ENCODE measurements at places on chromosomes 1 and 21. TPM values are rescaled to one million over a fixed set of nuclear protein-coding genes. Genes with fewer than 3 reads are reported as not detected.
A peak's percentile ranks its signal among the peaks of the same experiment; 100 is the strongest.

The NTNG1 gene
- 6.8 TPM for total RNA-seq

The IFI44 gene
- total RNA-seq: 7.1 TPM

The LORICRIN gene
- not detected for total RNA-seq

The MYCL gene
- 4.0 TPM for total RNA-seq

The CR1L gene
- not detected for total RNA-seq

The OLFML2B gene
- 1.4 TPM for total RNA-seq

The ERVH48-1 gene
- not detected for total RNA-seq

The RBM11 gene
- total RNA-seq: 2.1 TPM

The E2F2 gene
- total RNA-seq: 8.3 TPM

The ETNK2 gene
- total RNA-seq: 24.5 TPM

The PRUNE1 gene
- total RNA-seq: 19.4 TPM

The SLC45A1 gene
- total RNA-seq: 0.75 TPM

- DNase-seq: no peak
These were observed 2.2 kb upstream of the INAVA start for GRCh38 chr1:200892546-200892945.

- DNase-seq: no peak
These were observed 7.1 kb upstream of the RGS16 start for GRCh38 chr1:182611326-182611725.

DNA sequence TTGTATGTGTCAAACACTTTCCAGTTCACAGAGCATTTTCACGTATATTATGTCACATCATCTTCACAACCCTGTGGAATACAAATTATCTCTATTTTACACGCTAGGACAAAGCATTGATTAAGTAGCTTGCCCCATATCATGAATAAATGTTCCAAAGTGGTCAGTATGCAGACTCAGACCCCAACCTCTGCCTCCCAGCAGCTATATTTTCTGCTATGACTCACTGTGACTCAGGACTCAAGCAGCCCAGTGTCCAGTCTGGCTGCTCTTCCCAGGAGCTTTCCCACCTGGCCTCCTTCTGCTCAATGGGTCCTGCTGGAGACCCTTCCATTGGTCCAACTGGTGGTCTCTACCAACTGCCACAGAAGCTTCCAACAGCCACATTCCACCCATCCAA, 56.0 kb upstream of the RAP1A start:
- DNase-seq: peak; percentile 81

GRCh38 chr1:209172286-209172685, 411.2 kb upstream of the CAMK1G start:
- peak; percentile 77 for DNase-seq

GRCh38 chr1:115074839-115075534, 14.3 kb downstream of the TSPAN2 start:
- DNase-seq: no peak

DNA sequence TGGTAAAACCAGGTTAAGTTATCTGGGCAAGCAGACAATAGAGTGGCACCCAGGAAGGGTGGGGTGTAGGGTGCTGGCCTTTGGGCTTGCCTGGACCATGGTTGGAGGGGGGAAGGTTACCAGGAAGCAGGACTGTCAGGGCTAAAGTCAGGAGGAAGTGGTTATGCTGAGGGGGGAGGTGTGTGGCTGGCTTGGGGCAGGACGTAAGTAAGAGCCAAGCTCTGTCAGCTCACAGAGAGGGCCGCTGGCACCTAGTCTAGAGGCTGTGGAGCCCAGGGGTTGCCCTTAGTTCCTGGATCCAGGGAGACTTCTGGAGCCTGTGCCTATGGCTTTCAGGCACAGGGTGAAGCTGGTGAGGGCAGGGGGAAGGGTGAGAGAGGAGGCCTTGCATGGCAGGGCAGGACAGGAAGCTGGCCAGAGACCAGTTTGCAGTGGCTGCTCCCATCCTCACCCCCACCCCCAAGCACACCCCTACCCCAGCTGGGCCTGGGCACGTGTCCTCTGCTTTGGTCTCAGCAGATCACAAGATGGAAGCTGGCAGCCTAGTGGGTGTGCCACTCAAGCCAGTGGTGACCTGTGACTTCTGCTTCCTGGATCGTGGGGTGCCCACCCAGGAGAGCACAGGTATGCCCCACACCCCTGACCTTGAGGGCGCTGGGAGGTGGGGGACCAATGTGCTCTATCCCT, 20.5 kb upstream of the SMYD3 start:
- DNase-seq: peak; percentile 17

- no peak for DNase-seq
These were observed 310.1 kb downstream of the USH2A start for GRCh38 chr1:216113181-216113580.

DNA sequence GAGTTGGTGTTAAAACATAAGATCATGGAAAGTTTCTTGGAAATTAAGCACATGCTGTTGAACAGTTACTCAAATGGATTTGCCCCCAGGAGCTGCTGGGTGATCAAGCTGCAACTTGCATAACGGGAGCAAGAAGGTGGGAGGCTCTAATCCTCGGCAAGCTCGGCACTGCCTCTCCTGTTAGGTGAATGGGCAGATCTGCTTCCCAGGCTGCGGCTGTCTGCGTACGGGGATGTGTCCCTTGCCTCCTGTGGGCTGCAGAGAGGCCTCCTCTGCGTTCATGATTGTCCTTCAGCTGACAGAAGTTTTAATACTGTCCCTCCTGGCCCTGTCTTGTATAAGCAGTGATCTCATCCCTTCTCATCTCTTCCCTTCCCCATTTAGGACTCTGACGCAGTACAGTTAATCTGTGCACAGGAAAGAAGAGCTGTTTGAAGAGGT, 36.7 kb downstream of the ATP1A1 start:
- no peak for DNase-seq

DNA sequence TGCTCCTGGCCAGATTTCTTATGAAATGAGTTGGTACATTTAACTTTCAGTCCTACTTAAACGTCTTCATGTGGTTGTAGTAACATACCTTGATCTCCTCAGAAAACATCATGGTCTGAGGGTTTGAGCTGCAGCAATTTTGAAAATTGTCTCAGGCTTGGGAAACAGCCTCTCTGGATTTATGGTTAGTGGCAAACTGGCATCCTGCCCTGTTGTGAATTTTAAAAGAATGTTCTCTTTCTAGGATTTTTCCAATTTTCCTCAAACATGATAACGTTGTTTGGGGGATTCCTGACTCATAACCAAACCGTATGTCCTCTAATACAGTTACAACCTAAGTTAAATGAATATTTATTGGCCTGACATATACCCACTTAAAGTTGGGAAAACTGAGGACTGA, 624.4 kb downstream of the LMO4 start:
- DNase-seq: no peak

GRCh38 chr1:164673584-164674214, 114.7 kb downstream of the PBX1 start:
- DNase-seq: peak; percentile 33

DNA sequence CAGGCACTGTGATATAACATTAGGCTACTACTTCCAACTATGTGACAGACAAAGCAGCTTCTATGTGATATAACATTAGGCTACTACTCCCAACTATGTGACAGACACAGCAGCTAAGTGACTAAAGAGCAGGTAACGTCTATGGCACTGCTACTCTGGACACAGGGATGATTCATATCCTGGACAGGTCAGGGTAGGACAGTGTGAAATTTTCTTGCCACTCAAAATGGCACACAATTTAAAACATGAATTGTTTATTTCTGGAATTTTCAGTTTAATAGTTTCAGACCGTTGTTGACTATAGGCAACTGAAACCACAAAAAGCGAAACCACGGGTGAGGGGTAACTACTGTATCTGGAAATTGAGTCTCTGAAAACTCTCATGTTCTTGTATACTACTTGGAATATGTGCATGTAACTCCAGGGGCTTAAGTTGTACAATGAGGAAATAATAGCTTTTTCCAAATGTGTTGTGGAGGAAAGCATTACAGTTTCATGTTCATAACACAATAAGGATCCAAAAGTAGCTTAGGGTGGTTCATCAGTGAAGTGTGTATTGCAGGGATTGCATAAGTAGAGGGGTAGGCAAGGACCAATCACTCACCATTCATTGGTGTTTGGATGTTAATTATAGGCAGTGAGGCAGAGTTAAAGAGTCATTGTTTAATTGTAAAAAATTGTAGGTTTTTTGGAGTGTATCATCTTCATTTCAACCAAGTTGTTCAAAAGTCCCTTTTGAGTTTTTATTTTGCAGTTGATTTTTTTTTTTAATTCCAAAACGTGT, 5.3 kb downstream of the DTL start:
- peak; percentile 70 for DNase-seq

DNA sequence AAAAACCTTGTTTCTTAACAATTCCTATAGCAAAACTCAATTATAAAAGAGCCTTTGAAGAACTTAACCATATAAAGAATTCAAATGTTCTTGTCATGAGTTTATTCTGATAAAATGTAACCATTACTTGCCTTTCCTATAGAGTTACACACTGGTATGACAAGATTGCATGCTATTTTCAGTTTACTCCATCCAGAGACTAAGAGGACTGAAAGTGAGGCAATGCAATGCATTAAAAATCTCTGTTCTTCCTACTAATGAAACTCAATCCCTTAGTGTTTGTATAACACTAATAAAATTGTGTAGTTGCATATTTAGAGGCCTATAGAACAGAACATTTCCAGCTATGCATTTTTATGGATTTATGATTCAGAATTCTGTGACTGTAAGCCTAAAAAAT, 88.1 kb downstream of the COP1 start:
- peak; percentile 42 for DNase-seq

DNA sequence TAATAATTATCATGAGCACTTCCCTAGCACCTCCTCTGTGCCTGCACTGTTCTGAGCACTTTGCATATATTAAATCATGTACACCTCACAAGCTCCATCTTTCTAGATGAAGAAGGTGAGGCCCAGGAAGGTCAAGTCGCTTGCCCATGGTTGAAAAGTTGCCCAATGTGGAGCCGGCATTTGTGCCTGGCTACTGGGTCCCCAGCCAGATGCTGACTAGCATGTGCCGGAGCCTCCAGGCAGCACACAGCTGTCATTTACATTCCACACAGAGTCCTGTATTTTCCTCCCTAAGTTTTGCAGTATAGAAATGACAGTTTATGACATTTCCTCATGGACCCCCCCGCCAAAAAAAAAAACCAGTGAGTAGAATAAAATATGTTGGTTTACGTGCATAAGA, 94.3 kb downstream of the BCAR3 start:
- no peak for DNase-seq

GRCh38 chr1:202268032-202268431, 73.7 kb downstream of the UBE2T start:
- no peak for DNase-seq

DNA sequence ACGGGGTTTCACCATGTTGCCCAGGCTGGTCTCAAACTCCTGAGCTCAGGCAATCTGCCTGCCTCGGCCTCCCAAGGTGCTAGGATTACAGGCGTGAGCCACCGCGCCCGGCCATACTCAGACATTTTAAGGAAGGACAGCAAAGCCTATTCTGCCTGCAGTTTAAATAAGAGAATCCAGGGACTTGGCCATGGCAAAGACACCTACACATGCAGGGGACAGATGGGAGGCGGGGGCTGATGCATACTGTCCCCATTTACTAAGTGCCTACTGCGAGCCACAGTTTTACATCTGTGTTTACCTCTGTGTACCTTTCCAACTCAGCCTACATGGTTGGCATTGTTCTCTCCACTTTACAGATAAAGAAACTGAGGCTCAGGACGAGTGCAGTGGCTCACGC, 25.4 kb downstream of the LDLRAD2 start:
- no peak for DNase-seq

DNA sequence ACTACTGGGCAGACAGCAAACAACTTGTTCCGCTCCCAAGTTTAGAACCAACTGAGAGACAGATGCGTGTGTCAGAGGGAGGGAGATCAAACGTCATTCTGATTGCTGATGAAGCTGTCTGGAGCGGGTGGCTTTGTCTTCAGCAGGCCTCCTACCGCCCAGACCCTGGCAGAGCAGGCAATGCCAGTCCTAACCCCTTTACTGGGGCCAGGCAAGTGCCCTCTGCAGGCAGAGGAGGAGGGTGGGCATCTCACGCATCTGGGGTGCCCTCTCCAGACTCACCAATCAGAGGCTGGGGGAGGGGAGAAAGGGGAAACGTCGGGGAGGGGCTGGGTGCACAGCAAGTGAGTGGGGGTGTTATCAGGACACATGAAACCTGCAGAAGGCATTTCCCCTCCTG, 126.6 kb downstream of the ACTL8 start:
- DNase-seq: peak; percentile 5

- no peak for DNase-seq
These were observed 83.7 kb upstream of the KAZN start for GRCh38 chr1:14514739-14515138.

DNA sequence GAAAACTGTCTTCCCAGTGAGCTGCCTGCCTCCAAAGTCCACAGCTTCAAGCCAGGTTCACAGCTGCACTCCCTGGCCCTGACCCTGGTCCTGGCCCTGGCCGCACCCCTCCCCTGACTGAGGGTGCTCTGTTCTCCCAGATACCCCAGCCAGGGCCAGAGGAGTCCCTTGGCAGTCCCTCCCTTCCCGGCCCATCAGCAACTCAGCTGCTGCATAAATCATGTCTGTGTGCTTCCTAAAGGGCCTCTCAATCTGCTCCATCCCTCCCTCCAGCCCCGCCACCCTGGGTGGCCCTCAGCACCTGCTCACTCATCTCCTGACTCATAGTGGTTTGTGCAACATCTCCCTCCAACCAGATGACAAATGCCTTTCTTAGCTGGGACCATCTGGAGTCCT, 24.8 kb upstream of the C1orf174 start:
- DNase-seq: peak; percentile 56
